ENCODE measurements at places on chromosomes 5 and 9.

GRCh38 chr5:14006823-14007520, 62.5 kb upstream of the DNAH5 start:
- DNase-seq, result no peak

GRCh38 chr5:31733371-31733770, 94.4 kb downstream of the PDZD2 start:
- peak; percentile 52 for DNase-seq

GRCh38 chr9:126902210-126902609, 12.4 kb upstream of the RALGPS1 start:
- DNase-seq, result no peak

- no peak for DNase-seq
Measured at GRCh38 chr5:133998807-133999206, 6.0 kb downstream of the VDAC1 start.

DNA sequence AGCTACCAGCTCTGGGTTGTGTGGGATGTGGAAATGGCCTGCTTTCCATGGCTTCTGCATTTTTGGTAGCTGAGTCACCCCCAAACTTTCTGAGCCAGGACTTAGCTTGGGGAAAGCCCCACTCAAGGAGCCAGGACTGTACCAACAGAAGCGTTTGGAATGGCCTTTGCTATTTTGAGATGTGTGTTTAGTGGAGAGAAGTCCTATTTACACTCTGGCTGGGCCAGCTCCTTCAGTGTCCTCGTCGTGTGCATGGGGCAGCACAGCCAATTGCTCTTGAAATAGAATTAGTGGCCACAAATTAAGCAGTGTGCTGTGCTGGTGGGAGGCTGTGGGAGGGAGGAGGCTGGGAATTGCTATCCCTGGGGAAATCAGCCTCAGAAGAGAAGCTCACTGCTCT, 51.6 kb downstream of the ENTREP1 start:
- DNase-seq, result no peak

- no peak for DNase-seq
Measured at GRCh38 chr9:95087659-95088242, 229.8 kb downstream of the FANCC start.

Data from anterior cingulate cortex (tissue), 58 donors.